ENCODE measurements at places on chromosomes 4 and X.

DNA sequence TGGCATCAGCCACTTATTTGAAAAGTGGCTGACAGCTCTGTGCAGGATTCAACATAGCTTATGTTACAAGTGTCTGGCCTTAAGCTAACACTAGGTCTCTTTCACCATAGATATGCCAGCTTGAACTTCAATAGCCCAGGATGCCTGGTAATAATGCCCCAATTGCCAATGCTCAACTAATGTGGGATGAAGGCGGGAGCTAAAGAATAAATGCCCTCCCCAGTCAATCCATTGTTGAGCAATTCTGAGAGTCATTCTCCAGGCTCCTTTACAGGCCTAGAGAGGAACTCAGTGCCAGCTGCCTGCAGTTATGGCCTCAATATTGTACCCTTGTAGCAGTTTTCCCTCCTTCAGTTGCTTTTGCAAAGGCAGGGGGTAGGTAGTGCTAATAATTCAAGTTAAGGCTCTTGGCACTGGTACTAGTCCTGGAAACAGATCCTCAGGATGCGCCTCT, 460.2 kb downstream of the GABRG1 start:
- no peak for DNase-seq

DNA sequence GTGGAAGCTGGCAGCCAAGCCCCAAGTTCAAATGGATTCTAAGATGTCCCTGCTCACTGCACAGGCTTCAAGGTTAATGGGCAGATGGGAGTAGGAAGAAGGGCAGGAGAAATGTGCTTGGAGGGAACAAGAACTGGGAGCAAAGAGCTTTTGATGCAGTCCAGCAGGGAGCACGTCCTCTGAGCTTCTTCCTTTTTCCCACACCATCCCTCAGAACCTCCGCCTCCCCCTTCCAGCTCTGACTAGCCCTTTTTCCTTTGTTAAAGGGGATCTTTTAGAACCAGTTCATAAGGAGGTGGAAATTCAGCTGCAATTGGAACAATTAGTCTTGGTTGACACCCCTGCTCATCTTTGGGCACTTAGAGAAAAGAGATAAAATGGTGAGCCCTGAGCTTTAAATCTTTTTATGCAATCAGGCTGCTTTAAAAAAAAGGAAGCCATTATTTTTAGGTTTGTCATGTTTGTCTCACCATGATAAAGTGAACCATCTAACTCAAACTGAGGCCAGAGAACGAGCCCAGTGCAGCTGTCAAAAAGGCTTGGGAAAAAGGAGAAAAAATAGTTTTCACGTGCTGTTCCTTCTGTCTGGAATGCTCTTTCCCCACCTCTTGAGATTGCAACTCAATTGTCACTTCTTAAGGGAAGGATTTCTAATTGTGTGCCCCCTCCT, 135.8 kb upstream of the IL1RAPL2 start:
- DNase-seq: no peak

GRCh38 chr4:76213415-76214176, at the start of gene SCARB2:
TSS of gene SCARB2 (minus strand) at chr4:76213824. CDS start at chr4:76213543, 281 bp downstream.
- peak; percentile 72 for DNase-seq

GRCh38 chr4:111628437-111628836, 516.8 kb upstream of the FAM241A start:
- no peak for DNase-seq

DNA sequence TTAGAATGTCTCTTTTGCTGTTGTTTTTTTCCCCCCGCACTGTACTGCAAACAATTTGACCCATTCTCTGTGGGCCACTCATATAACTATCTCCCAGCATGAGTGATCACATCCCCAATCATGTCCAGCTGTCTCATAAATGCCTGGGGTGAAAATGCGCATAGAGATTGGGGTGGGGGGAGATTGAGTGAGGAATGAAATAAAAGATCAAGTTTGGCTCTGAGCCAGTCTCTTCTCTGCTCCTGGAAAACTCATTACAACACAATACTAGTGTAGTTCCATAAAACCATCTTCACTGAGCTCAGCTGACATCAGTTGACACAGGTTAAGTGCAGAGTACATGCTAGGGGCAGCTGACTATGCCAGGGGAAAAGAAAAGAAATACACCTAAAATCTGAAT, 96.9 kb downstream of the EGF start:
- DNase-seq: no peak

Data from DMS79 treated with DMSO at 0.1 percent for 48 hours (cell line).